ENCODE measurements at places on chromosomes 7 and 10. TPM values are rescaled to one million over a fixed set of nuclear protein-coding genes. Genes with fewer than 3 reads are reported as not detected.

DNA sequence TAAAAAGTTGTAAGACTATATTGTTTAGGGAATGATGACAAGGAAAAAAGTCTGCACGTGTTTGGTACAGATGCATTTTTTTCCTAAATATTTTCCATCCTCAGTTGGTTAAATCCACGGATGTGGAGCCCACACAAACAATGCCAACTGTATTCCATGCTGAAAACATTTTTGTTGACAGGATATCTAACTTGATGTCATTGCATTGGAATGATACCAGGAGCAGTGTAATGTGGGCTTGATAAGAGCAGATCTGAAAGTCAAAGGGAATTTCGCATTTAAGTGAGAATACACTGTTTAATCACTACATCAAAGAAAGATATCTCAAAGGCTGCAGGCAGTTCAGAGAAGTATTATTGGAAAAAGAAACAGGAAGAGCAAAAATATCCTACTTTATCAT, 49.5 kb upstream of the TMEM140 start:
- DNase-seq = no peak

Gene UCN3
- not detected for total RNA-seq

GRCh38 chr7:129777195-129777844, 165.8 kb downstream of the NRF1 start:
- DNase-seq = no peak

Gene CLDN15
- total RNA-seq = 5.0 TPM

Gene PON3
- total RNA-seq = 1.9 TPM

DNA sequence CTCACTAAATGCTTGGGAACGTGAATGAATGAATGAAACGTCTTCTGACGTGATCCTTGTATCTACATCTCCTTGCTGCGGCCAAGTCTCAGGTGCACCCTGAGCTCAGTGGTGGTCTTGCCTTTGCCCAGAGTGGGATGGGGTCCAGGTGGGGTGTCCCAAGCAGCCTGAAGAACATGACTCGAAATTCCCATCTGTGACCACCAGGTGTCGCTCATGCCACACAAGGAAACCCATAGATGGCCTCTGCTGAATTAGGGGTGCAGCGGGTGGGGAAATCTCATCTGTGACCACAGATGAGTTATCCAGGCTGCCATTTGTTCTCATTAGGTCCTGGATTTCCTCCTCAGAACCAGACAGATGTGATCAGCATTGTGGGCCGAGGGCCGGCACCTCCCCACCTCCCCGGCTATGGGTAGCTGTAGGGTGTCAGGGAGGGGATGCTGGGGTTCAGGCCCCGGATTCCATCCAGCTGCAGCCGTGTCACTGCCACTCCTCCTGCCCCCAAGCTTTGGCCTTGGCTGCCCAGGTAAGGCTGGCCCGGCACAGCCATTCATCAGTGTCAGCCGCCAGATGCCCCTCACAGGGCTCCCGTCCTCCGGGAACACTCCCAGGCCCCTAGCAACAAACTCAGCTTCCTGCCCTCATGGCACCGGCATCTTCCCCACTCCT, 21.0 kb upstream of the GNA12 start:
- DNase-seq = no peak

Gene EBF3
- 0.42 TPM for total RNA-seq

DNA sequence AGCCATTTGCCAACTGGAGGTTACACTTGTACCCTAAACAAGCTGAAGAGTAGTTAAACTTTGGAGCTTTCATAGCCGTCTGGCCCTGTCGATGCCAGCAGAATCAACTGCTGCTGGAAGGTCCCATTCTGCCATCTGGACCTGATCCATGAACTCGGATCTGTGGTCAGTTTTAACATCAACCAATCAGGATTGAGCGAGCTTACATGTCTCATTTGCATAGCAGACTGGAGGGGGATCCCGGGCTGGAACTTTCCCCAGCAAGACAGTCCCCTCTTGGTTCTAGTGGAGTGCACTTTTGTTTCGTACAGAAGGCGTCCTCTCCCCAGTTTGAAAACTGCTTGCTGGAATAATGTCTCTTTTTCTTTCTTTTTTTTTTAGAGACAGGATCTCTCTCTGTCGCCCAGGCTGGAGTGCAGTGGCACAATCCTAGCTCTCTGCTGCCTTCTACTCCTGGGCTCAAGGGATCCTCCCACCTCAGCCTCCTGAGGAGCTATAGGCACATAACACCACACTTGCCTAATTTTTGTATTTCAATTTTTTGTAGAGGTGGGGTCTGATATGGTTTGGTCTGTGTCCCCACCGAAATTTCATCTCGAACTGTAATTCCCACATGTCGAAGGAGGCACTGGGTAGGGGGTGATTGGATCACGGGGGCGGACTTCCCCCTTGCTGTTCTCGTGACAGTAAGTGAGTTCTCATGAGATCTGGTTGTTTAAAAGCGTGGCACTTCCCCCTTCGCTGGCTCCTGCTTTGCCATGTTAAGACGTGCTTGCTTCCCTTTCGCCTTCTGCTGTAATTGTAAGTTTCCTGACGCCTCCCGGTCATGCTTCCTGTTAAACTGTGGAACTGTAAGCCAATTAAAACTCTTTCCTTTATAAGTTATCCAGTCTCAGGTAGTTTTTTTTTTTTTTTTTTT, 42.8 kb upstream of the SEPHS1 start:
- no peak for DNase-seq

DNA sequence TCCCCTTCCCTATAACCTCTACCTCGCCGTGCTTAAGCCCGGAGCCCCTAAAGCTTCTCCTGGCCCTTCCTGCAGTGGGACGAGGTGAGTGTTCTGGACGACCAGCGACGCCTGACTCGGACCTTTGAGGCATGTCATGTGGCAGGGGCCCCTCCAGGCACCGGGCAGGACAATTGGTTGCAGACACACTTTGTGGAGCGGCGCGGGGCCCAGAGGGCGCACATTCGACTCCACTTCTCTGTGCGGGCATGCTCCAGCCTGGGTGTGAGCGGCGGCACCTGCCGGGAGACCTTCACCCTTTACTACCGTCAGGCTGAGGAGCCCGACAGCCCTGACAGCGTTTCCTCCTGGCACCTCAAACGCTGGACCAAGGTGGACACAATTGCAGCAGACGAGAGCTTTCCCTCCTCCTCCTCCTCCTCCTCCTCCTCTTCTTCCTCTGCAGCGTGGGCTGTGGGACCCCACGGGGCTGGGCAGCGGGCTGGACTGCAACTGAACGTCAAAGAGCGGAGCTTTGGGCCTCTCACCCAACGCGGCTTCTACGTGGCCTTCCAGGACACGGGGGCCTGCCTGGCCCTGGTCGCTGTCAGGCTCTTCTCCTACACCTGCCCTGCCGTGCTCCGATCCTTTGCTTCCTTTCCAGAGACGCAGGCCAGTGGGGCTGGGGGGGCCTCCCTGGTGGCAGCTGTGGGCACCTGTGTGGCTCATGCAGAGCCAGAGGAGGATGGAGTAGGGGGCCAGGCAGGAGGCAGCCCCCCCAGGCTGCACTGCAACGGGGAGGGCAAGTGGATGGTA, 9.2 kb downstream of the EPHB6 start:
- no peak for DNase-seq

DNA sequence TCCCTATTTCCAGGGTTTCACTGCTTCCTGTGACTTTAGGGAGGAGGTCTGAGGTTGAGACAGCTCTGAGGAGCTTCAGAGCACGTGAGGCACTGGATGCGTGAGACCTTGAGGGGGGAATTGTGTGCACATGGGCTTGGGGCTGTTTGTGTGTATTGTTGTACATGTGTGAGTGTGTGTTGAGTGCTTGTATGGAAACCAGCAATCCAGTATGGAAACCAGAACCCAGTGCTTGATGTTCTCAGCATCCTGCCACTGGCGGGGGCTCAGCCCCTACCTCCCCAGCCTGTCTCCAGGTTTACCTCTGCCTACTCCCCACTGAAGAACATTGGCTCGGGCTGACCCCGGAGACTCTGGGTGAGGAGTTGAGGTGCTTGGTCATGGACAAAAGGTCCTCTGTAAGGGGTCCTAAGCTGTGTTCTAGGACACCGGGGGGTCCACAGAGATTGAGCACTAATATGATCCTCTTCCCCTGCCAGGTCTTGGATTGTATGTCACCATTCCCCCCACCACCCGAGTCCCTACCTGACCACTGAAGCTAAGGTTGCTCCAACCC, 20.8 kb downstream of the SFTPD start:
- no peak for DNase-seq

DNA sequence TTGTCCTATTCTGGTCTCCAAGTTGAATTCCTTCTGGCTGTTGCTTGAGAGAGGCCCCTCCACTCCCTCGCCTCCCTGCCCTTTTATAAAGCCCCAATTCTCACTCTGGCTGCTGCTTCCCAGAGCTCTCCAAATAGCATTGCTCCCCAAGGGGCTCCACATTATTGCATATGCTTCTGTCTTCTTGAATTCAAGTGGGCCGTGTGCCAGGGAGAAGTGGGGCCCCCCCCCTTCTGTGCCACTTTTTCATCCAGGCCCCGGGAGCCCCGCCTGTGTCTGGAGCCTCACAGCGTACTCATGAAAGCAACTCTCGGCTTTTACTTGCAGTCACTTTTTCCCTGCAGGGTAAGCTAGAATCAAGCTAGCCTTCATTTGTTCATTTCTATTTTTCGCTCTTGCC, 265.1 kb downstream of the CCSER2 start:
- no peak for DNase-seq

- no peak for DNase-seq
Measured at GRCh38 chr10:4607681-4608080, 218.3 kb upstream of the AKR1E2 start.

DNA sequence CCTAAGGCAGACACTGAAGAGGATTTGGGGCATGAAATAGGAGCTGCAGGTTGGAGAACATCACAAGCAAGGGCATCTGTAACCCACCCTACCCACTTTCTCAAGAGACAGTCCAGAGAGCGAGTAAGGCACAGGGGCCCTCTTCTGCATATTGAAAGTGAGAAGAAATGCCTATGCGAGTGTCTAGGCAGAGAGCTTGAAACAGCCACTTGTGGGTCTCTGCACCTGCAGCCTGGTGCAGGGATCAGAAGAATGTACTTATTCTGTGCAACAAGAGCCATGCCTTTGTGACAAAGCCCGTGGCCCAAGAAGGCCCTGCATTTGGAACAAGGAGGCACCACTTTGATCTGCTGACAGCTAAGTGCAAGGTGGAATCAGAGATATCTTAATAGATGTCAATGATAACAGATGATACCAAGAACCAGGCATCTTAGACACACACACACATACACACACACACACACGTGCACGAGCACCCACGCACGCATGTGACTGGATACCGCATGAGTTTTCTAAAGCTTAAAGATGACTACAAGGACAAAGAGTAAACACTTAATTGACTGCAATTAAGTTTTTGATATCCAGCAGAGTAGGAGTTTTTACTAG, 89.3 kb downstream of the NPSR1 start:
- DNase-seq = no peak

DNA sequence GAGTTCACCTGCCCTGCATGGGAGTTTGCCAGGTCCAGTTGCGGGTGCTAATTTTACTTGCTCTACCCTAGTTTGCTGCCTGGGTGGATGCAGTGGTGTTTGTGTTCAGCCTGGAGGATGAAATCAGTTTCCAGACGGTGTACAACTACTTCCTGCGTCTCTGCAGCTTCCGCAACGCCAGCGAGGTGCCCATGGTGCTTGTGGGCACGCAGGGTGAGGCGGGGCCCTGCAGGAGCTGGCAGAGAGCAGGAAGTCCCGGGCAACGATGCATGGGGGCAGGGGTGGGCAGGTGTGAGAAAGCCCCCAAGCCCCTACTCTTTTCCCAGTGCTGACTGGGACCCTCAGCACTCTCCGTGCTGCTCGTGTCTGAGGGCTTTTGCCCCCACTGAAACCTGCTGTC, 31.3 kb downstream of the AGAP3 start:
- no peak for DNase-seq

Gene PIK3AP1
- total RNA-seq = 0.57 TPM

DNA sequence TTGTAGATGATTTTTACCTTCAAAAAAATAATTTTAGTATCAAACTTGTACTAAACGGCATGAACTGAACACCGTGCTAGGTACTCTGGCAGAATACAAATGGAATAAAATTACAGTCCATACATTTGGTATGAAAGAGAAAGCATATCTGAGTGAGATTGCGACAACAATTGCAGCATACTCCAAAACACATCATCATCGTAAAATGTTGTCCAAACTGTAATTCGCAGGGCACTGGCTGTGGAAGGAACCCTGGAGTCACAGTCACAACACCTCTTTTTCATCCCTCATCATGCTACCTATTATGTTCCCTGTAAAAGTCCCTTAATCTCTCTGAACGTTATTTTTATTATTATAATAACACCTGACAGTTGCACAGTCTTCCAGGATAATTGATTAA, 13.5 kb downstream of the CREM start:
- no peak for DNase-seq

DNA sequence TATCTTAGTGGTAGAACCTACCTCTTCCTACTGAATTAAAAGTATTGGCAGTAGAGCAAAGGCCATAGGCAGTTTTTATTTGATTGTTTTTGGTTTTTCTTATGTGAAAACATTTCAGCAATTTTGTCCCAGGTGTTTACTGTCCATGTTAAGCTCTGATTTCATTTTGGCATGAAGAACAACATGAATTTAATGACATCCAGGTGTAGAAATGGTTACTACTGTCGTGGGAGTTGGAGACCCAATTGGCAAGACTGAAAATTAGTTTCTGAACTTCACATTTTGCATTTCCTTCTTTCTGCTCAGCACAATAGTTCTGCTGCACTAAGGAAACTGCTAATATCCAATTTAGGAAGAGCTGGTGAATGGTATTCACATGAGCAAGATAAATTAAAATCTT, 38.0 kb upstream of the TMEM196 start:
- no peak for DNase-seq

DNA sequence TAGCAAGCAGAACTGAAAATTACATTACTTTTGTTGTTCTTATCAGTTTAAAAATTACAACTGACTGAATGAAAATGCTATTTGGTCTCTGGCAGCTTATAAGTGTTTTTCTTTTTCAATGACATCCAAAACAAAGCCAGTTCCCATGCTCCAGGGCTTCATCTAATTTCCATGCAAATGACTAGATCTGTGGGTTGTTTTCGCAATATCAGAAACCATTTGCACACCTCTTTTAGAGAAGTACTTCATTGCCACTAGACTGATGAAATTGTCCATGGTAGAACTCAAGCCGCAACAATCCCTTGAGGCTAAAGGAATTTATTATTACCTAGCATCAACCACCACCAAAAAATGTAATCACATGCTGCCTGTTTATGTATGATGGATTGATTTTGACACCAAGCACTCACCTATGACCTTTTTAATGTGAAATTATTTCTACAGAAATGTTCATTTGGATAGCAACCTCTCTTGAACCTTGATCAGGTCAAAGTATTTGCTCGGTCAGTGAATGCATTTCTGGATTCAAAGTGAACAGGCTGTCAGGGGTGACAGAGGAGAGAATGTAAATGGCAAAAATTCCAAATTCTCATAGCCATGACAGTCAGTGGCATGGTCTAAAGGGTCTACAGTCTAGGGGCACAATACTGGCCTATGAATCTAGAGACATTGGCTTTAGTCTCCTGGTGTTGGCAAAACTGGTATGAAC, 769.3 kb downstream of the SORCS1 start:
- DNase-seq = no peak

Data from esophagus squamous epithelium (tissue), 5 donors.